ENCODE measurements at places on chromosomes 2 and 18.

- no peak for DNase-seq
Measured at GRCh38 chr2:119181791-119182445, 23.4 kb upstream of the C1QL2 start.

DNA sequence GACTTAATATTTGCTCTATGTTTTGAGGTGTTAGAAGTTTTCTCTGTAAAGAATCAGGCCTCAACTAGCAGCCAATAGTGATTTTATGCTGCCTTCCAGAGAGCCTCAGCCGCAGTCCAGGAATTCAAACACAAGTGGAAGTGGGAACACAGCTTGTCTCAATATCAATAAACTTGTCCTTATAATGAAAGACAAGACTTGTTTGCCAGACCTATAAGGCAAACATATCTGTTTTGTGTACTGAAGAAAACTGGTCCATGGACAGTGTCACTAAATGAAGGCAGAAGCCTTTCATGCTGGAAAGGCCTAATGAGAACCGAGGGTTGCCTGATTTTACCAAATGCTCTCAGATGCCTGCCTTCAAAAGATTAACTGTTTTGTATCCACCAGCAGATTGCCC lies 182.2 kb downstream of the EPHA4 start:
- no peak for DNase-seq

DNA sequence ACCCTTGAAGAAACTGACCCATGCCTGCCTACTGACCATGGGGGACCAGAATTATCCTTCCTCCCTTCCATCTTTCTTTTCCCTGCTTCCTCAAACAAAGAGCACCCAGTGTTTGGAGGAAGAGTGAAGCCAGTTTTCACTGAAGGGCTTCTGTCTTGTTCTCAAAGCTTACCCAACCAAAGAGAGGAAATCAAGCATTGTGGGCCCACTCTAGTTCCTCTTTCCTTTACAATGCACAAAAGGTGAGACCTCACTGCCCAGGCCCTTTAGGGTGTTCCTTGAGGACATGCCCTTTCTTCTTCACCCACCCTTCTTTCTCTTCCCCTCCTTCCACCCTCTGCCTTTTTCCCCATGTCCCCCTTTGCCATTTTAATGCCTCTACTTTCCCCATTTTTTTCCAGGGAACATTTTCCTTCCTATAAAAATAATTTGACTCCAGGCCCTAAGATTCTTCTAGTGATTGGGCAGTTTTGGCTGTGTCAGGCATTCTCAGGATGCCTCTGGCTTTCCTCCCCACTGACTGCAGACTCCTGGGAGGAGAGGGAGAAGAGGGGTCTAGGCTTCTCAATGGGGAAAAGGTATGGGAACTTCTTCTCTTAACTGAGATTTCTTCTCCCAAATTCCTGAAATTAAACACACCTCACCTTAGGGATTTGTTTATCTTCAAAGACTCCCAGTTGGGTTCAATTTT lies 126.6 kb upstream of the RMDN2 start:
- DNase-seq: no peak

DNA sequence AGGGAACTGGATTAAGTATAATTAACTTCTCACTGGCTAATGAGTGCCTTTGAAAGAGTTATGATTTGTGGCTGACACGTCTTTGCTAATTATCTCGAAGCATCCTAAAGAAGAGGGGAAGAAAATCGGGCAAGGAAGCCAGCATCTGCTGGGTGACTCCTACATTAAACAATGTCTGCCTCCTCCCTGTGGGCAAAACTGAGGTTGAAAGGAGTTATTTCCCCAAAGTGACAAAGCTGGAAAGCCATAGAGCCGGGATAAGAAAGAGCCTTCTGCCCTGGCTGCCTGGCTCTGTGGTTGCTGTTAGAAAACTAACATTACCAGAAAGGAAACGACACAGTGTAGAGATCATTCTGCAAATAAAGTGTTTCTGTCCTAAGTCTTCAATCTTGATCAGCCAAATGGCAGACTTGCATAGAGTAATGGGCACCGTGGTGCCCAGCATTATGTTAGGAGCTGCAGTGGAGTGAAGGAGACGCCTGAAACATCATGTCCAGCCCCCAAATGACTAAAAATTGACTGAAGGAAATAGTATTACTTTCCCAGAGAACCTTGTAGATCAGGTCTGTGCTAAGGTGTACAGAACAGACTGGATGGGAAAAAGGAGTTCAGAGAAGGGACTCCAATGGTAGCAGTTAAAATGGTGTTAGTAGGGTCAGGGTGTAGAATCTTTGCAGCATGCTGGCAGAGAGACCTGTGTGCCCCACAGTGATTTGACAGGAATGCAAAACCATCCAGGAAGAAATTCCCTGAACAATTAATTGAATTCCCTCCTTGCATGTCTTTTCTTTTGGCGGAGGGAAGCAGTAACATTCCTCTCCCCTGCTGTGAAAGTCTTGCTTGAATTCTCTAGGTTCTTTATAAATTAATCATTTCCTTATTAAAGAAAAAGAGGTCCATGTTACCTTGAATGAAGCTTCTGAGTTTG lies 44.4 kb downstream of the ALPK2 start:
- DNase-seq: no peak

DNA sequence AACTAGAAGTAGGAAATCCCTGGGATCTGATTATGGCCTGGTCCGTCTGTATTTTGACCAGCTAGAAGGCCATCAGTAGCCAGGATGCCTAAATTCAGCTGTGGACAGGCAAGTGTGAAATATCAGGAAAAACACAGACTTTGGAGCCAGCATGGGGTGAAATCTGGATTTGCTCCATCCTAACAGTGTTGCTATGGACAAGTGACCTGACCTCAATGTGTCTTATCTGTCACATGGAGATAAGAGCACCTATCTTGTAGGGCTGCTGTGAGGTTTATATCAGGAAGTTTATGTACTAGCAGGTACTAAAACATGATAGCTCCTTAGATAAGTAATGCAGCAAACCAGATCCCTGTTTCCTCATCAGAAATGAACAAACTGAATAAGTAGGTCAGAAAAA lies 460.4 kb downstream of the STK39 start:
- no peak for DNase-seq

DNA sequence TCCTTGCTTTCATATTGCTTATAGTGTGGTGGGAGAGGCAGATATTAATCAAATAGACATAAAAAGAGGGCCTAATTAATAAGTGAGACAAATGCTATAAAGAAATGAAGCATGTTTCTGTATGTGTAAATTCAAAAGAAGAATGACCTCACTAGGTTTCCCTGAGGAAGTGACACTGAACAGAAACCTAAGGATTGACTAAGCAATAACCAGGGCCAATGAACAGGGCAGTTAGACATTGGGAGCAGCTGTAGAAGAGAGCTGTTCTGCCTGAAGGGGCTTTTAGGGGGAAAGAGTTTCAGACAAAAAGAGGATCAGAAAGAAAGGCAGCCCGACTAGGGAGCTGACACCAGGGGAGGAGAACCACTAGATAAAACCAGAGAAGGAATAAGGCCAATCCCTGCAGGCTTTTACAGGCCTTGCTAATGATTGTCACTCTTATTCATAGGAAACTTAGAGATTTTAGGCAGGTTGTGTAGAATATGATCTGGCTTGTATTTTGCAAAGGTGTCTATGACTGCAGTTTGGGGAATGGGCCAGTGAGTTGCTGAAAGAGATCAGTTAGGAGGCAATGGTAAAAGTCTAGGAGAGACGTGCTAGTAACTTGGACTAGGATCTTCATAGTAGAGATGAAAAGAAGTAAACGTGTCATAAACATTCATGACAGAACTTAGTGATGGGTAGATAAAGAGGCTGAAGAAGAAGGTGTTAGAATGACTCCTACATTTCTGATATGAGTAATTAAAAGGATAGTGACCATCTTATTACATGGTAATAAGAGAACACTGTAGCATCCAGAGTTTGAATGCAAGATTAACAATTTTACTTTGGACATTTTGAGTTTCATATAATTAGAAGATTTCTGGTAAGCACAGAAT lies 26.8 kb upstream of the NABP1 start:
- no peak for DNase-seq

GRCh38 chr2:173817582-173817981 lies 147.6 kb downstream of the SP3 start:
- no peak for DNase-seq

DNA sequence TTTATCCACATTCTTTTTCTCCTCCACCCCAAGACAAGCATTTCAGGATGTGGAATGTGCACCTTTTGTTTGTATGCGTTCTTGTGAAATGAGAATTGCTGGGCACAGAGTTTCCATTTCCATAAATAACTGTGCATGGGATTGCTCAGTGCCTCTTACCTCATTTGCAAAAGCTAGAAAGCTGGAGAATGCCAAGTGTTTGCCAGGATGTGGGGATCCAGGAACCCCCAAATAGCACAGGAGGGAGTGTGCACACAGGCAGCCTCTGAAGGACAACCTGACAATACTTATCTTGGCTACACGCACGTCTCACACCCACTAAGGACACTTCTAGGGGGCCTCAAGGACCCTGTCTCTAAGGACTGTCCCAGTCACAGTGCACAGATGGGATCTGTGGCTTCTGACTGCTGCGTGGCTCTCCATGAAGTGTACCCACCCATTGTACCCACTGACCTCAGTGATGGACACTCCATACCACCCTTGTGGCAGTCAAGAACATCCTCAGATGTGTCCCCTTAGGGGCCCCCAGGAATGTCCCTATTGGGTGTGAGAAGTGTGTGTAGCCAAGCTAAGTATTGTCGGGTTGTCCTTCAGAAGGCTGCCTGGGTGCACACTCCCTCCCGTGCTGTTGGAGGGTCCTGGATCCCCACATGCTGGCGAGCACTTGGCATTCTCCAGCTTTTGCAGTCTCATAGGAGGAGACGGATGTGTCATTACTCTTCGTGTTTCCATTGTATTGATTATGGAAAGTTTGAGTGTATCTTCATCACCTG lies 38.4 kb downstream of the CAPN13 start:
- DNase-seq: no peak

- DNase-seq: no peak
Measured at GRCh38 chr18:35778850-35779627, 193.4 kb upstream of the RMP24 start.

- no peak for DNase-seq
Measured at GRCh38 chr2:23497063-23497462, 112.1 kb downstream of the KLHL29 start.

GRCh38 chr2:134136731-134137130 lies 117.1 kb upstream of the MGAT5 start:
- no peak for DNase-seq

Data from activated gamma-delta T cell treated with Interleukin-2 at 50 U/mL for 16 hours (primary cell).